HT1080 (cell line): ENCODE measurements at places on chromosomes 7 and 10.

- DNase-seq: no peak
These were observed 10.1 kb downstream of the NPC1L1 start for GRCh38 chr7:44530990-44531389.

GRCh38 chr7:114048386-114049235 is 129.8 kb upstream of the PPP1R3A start:
- peak; percentile 62 for DNase-seq

DNA sequence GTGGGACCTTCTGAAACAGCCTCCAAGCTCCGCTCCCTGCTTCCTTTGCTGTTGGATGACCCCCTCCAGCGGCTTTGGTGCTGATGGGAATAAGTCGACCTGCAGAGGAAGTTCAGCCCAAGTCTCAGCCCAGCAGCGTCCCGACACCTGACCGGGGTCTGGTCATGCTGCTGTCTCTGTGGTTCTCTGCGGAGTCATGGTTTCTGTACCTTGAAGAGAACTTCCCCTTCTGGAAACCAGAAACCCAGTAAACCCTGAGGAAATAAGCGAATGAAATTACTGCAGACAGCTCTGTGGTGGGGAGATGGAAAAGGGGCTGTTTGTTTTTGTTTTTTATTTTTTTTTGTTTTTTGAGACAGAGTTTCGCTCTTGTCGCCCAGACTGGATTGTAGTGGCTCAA is 18.3 kb upstream of the ZNF12 start:
- DNase-seq: no peak

GRCh38 chr7:142746264-142746663 is 3.0 kb upstream of the PRSS1 start:
- no peak for DNase-seq

DNA sequence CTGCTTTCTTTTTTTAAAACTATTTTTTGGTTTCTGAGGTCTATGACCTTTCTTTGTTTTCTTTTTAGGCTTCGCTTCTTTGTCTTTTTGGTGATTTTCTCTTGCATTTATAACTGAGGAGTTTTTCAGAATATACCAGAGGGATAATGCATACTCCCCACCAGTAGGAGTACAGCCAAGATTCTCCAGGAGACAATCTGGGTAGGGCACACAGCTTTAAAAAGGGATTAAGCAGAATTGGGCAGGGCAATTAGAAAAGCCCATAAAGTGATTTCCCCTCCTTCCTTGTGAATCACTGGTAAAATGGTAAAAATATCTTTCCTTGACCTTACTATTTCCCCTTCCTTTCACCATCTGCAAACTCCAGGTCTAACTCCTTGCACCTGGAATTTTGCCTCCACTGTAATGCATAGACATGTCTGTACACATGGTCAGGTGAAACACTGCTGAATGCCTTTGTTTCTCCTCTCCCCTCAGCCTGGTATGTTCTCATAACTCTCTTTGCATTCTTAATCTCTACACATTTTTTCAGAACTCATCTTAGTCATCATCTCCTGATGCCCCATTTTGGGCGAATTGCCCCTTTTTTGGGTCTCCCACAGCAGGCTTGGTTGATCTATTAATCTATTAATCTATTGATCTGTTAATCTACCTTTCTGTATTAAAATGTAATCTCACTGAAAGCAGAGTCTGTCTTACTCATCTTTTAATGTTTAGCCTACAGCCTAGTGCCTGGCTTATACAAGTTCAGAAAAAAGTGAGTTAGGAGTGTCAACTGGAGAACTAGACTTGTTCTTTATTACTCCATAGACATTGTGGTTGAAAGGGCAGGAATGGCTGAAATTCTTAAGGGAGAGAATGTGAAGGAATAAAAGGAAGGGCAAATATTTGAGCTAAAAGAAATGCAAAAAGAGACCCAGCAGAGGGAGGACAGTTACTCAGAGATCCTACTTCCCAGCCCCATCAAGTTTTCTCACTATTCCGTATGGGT is 64.6 kb downstream of the MDFIC start:
- no peak for DNase-seq

GRCh38 chr7:78970440-78970916 is 483.0 kb downstream of the MAGI2 start:
- no peak for DNase-seq

DNA sequence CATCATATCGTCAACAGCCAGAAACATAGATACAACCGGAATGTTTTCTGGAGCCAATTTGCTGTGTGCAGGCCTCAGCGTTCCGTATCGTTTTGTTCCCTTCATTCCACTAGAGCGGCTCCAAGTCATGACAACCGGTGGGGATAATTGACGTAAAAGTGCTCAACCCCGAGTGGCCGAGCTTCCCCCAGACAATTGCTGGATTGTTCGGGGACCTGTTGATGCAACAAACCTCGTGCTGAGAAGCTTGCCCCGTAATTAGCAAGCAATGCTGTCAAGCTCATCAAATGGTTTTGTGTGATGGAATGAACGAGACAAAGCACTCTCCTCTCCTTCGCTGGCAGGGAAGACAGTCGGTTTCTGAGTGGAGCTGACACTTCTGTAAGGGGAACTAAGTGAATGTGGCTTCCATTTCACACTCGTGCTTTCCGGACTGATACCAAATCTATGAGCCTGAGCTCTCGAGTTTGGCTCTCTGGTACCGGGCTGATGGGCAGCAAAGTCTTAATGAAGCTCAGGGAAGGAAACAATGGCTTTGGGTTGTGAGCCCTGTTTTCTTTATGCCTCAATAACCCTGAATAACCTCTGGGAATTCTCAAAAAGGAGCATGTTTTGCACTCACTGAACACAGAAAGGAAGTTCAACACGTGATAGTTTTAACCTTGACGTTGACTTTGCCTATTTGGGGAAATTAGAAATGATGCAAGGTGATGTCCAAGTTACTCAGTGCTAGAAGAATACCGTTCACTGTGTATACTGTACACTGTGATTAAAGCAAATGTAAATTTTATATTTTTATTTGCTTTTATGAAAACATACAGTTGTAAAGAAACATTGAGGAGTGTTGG is 220.5 kb downstream of the BAMBI start:
- DNase-seq: no peak

DNA sequence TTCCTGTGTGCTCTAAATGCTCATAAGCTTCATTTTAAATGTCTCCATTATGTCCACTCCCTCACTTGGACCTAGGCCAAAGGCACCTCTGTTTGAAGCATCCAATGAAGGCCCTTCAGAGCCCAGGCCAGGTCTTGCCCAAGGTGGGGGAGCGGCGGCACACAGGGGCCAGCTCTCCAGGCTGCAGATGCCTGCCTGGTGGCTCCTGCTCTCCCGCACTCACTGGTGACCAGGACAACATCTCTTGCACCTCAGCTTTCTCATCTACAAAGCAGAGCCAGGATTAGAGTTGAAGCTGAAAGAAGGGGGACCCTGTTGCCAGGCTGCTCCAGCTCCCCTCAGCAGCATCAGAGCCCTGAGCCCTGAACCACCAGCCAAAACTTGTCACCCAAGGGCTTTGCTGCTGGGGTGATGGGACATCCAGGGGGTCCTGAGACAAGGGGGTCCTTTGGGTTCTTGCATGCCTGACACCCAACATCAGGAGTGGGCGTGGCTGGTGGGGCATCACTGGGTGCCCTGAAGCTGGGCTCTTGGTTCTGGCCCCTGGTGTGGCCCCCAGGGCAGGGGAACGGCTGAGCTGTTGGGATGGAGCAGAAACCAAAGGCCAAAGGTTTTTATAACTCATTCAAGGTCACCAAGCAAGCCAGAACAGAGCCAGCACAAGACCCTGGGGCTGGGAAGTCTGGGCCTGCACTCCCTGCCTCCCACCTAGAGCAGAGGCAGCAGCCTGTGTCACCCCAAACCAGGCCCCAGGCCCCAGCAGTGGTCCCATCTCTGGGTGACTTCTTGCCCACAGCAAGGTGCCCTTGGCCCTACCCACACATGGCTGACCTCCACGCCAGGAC is 1.2 kb downstream of the NACAD start:
- DNase-seq: no peak

DNA sequence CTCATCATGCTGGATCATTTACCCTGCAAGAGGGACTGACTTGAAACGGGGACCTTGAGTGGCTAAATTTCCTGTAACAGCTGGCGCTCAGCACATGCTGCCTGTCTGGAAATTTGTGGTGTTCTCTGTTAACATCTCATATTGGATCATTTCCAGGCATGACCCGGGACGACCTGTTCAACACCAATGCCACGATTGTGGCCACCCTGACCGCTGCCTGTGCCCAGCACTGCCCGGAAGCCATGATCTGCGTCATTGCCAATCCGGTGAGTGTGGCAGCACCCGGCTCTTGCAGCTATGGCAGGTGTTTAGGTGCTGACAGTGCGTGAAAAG is 9.9 kb downstream of the MDH2 start:
- DNase-seq: no peak

DNA sequence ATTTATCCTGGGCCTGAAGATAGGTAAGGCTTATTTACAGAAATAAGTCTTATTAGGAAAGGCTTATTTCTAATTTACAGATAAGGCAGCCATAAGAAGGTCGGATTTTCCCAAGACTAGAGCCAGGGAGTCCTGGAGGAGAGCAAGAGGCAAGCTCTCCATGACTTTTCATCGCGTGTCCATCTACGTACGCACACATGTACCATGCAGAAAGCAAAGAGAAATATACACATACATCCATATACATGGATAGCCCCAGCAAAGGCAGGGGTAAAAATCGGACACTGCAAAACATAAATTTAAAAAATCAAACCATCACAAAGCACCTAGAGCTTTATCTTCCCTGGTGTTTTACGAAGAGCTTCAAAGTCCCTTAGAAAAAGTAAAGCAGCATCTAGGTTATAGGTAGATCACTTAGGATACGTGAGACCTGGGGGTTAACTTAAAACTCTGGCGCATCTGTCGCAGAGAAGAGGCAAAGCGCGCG is 25.8 kb upstream of the ZRANB1 start:
- DNase-seq: no peak

DNA sequence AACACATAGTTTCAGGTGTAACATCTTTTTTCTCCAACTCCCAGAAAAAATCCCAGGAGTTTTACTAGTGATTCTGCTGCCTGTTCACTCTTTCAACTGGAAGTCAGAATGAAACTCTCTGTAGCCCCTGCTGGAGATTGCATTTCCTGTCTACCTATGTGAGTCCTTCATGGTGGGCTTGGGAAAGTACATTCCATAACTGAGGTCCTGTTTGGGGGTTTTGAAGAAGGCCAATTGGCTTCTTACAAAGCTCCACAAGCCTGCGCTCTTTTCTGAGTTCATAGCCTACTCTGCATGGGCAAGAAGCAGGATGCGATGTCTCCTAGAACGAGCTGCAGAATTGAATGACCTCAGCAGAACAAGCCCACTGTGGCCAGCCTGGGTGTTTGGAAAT is 86.7 kb downstream of the LYZL2 start:
- no peak for DNase-seq

- no peak for DNase-seq
These were observed 25.0 kb downstream of the ESYT2 start for GRCh38 chr7:158804335-158804734.

DNA sequence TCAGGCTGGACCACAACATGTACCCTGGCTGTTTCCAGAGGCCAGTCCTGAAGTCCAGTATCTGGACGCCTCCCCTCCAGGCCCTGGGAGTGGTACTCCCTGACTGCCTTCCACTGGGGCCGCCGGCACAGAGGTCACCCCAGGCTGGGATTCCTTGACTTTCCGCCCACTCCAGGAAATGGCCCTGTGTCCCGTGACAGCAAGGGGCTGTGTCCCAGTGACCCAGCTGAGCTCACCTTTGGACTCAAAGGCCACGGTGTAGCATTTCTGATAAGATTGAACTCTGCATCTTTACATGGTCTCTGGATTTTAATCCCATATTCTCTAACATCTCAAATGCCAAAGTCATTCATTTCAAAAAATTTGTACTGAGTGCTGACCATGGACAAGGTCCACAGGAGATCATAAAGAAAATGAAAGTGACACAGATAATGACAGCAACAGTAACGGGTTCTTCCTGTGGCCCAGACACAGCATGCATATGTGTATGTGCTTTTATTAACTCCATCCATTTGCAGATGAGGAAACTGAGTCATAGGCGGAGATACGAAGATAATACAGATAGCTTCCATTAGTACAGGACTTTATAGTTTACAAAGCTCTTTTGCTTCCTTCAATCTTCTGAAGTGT is 5.4 kb downstream of the ADAMTS14 start:
- DNase-seq: no peak

DNA sequence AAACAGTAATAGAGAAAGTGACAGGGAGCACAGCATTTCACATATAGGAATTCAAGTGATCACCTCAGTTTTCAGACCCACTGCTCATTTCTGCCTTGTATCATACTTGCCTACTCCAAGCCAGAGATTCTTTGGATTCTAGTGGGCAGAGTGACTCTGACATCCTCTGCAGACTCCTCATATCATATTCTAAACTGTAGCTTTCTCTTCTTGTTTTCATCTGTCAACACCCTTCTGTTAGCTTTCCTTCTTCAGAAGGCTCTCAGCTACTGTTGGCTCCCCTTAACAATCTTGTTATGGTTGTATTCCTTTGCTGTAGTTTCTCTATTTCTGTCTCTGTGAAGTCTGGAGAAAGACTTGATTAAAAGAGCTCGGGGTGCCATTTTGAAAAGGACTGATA is 120.5 kb downstream of the CTNNA3 start:
- DNase-seq: no peak

DNA sequence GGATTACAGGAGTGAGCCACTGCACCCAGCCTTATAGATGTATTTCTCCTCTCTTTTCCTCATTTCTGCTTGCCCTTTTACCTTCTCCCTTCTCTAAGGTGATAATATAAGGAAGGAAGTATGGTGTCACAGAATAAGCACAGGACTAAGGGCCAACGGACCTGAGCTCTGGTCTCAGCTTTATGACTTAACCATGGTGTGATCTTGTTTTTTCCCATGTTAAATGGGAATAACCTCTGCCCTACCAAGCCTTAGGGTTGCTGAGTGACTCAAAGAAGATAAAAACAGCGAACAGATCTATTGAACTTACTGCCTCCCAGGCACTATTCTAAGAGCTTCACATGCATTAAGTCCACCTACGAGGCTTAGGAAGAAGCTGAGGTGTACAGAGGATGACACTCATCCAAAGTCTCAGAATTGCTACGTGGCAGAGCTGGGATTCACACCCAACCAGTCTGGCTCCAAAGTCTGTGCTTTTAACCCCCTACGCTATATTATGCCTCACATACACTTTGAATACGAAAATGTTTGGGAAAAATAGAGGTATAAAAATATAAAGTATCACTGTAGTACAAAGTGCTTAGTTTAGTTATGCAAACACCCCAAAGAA is 5.6 kb downstream of the UROS start:
- no peak for DNase-seq

GRCh38 chr10:69048103-69048502 is 39.8 kb upstream of the SRGN start:
- DNase-seq: peak; percentile 41

GRCh38 chr7:100969066-100969615 is at the start of gene MUC12:
Gene MUC12, plus strand, starts transcription at chr7:100969565. Its CDS starts 58 bp downstream, at chr7:100969623.
- no peak for DNase-seq

GRCh38 chr10:121698336-121698735 is 100.1 kb upstream of the FGFR2 start:
- peak; percentile 65 for DNase-seq

DNA sequence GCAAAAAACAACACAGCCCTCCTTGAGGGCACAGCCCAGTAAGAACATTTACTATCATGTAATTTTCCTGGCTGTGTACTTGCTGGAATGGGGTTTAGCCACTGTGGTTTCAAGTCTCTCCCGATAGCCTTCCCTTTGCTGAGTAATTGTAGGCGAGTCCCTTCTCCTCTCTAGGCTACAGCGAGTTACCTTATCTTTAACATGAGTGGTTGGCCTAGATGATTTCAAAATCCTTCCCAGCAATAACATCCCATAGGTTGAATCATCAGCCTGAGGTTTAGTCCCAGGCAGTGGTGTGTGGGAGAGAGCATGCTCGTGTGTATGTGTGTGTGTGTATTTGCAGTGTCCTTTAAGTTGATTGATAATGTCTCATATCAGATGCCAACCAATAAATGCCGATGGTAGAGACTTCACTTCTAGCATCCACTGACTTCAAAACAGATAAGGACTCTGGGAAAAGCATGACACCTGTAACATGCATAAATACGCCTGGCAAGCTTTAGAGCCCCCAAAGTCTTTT is 142.9 kb upstream of the ZMIZ1 start:
- DNase-seq: peak; percentile 97
